ENCODE measurements at places on chromosomes 2 and 18.

GRCh38 chr18:58313491-58314032 is 269.5 kb downstream of the NEDD4L start:
- no peak for DNase-seq

DNA sequence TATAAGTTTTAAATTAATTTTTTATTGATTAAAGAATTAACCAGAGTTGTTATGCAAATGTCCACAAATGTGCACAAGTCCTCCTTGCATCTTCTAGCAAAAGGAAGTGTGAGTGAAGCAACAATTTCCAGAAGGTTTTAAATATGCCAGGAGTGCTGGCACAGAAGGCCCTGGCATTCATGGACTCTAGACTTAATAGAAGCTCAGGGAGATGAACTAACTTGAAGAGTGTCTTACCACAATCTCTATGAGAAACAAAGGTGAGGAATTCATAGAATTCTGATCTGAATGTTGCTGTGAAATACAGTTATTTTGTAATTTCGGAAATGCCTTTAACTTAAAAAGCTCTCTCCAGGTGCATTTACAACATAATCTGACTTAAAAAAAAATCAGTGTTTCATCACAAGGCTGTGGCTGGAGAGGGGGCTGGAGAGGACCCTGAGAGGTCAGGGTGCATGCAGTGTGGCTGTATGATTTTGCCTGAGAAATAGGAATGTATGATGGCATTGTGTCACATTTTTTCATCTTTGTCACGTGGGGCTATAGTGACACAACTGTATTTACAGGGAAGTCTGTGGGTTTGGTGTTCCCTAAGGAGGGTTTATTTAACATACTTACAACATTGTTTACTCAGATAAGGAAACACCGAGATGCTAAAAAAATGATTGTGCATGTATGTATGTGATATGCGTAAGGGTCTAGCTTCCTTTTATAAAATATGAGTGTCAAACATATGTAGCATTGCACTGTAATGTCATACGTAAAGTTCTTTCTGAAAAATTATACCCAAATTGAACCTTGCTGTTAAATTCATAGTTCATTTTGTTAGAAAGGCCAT is 66.2 kb downstream of the MAP4K4 start:
- no peak for DNase-seq

DNA sequence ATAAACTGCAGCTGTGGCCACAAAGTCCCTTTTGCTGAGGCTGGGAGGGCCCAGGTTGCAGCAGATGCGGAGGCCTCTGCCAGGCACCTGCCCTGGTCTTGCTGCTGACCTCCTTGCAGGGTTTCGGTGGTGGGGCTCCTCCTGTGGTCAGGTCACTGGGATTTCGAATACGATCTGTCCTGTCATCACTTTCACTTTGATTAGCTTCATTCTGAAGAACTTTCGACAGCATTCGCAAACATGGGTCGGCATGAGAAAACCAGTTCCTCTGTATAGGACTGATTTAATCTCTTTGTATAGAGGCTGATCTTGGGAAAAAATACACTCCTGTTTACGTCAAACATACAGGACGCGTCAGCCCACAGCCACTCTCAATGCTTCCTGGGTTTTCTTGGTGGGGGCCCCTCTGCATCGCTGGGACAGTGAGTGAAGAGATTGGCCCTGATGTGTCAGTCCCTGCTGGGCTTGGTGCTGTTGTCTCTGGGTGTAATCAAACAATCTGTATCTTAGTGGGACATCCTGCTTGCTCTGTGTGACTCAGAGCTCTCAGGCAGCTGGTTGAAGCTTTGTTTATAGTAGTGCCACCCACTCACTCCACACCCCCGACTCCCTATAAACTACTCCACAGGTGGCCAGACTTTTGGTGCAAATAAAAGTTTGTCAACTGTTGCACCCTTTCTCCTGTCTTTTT is 209.4 kb upstream of the CXCR4 start:
- DNase-seq, result peak; percentile 66

GRCh38 chr2:135615404-135615803 is 84.1 kb downstream of the R3HDM1 start:
- DNase-seq, result no peak

All from ascending aorta (tissue), 2 donors.